Uterine smooth muscle cell (primary cell): ENCODE measurements at places on chromosomes 1 and 21. TPM values are rescaled to one million over a fixed set of nuclear protein-coding genes. Genes with fewer than 3 reads are reported as not detected.

Gene CD1D
- total RNA-seq = 0.11 and 0.25 TPM in 2 replicates

Gene CZIB
- 50.9 and 67.5 TPM in 2 replicates for total RNA-seq

Gene TPTE
- not detected in 2 replicates for total RNA-seq

Gene HAO2
- total RNA-seq = not detected in 2 replicates

Gene PTGER3
- total RNA-seq = 3.0 and 15.6 TPM in 2 replicates

Gene KCNN3
- under 0.01 TPM in 2 replicates for total RNA-seq

Gene OR10X1
- not detected in 2 replicates for total RNA-seq

Gene ADAMTS5
- total RNA-seq = 4.0 and 4.2 TPM in 2 replicates

Gene PGBD5
- 0.11 and 0.12 TPM in 2 replicates for total RNA-seq

Gene FMN2
- 6.0 and 12.8 TPM in 2 replicates for total RNA-seq

Gene EDARADD
- 0.25 and 0.55 TPM in 2 replicates for total RNA-seq

Gene L1TD1
- 0.12 and 0.22 TPM in 2 replicates for total RNA-seq

Gene SPRR2D
- total RNA-seq = not detected in 2 replicates

Gene ZYG11A
- total RNA-seq = 0.50 and 2.0 TPM in 2 replicates

Gene HSPA6
- total RNA-seq = 1.9 and 4.6 TPM in 2 replicates

Gene CACHD1
- 2.8 and 5.0 TPM in 2 replicates for total RNA-seq

Gene KCNJ15
- 0.75 and 1.2 TPM in 2 replicates for total RNA-seq

Gene AQP10
- under 0.01 TPM in 1 of 2 replicates, not detected in the other for total RNA-seq

Gene RGS16
- total RNA-seq = 0.22 and 1.00 TPM in 2 replicates
